Vagina (tissue), 2 donors: ENCODE measurements at places on chromosomes 13 and 19.

DNA sequence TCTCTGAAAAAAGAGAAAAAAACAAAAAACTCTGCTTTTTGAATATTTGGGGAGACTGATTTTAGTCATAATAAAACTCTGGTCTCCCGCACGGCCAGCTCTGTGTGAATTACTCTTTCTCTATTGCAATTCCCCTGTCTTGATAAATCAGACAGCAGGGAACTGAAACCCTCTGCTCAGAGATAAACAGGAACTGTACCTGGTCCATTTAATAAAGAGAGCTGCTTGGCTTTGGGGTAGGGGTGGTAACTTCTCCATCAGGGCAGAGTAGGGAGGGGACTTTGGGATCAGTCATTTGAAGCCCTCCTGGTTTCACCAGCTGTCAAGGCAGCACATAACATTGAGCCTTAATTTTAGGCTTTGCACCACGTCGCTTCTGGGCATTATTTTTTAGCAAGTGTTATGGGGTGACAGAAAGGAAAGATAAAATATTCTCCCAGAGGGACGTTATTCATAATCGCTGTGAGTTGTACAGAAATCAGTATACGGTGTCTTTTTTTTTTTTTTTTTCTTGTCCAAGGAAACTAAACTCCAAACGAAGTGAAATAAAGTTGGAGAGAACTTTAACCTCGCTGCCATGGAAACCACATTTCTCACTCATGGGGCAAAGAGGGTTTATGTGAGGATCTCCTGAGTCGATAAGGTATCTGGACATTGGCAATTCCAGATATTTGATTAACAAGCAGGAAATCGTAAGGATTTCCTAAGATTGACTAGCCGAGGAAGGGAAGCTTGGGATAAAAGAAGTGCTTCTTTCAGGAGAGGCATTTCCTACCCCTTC is 99.0 kb upstream of the MRI1 start:
- DNase-seq: no peak

DNA sequence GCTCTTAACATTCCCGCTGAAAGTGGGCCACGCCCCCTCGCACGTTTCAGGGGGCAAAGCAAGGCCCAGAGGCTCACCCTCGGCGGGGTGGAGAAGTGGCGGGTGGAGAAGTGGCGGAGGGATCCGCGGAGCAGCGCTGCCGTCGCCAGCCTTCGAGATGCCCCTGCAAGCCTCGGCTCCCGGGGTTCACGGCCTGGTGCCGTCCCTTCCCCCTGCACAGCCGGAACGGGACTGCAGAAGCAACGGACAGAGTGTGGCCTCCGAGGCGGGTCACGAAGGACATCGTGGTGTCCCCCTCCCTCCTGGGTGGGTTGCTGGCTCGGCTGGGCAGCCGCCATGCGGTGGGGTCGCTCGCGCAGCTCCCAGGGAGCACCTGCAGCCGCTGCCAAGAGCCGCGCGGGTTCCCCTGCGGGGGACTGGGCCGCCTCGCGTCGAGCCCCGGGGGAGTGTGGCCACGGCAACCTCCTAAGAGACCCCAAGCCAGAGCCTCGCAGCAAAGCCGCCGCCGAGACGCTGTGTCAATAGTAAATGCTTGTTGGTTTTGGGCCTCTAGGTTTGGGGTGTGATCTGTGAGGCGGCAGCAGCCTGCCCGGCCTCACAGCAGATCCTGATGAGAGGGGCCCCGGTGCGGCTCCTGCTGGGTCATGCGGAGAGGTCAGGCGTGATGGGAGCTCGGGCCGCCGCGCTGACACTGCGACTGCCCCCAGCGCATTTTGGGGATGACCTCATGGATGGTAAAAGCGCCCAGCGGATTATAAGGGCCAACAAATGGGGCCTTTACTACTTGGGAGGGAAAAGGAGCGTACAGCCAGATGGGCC is 5.5 kb downstream of the TPGS1 start:
- DNase-seq: no peak

GRCh38 chr19:46453661-46454060 is 17.7 kb downstream of the PNMA8A start:
- no peak for DNase-seq

DNA sequence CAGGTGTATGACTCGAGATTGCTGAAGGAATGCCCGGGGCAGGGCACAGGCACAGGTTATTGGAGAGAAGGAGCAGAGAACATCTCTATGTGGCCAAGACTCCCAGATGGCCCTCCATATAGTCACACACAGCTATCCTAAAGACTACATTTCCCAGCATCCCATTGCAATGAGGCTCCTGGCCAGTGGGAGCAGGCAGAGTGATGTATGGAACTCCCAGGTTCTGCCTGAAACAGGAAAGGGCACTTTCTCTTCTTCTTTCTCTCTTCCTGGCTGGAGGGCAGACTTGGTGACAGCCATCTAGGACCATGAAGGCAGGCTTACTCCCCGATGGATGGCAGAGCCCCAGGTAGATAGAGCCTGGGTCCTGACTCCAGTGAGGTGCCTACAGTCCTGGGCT is 13.5 kb downstream of the PPP1R13L start:
- DNase-seq: no peak

- DNase-seq: no peak
Measured at GRCh38 chr13:21637296-21637695, 33.3 kb upstream of the MICU2 start.

DNA sequence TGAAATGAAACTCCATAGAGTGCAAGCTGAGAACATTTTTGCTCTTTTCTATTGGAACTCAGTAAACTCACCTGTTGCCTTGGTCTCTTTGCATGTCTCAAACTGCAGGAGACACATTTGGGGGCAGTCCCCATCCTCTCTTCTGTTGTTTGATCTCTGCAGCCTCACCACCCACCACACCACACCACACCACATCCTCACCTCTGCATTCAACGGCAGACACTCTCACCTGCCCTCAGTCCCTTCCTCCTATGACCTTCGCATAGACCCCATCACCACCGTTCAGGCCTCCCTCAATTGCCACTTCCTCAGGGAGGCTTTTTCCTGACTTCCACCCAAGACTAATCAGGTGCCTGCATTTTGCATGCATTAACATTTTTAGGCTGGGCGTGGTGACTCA is 14.4 kb upstream of the TPM4 start:
- DNase-seq: no peak

GRCh38 chr19:40283414-40284250 is 1.5 kb downstream of the AKT2 start:
- no peak for DNase-seq

GRCh38 chr13:111247552-111247951 is 72.9 kb upstream of the TEX29 start:
- DNase-seq: no peak

DNA sequence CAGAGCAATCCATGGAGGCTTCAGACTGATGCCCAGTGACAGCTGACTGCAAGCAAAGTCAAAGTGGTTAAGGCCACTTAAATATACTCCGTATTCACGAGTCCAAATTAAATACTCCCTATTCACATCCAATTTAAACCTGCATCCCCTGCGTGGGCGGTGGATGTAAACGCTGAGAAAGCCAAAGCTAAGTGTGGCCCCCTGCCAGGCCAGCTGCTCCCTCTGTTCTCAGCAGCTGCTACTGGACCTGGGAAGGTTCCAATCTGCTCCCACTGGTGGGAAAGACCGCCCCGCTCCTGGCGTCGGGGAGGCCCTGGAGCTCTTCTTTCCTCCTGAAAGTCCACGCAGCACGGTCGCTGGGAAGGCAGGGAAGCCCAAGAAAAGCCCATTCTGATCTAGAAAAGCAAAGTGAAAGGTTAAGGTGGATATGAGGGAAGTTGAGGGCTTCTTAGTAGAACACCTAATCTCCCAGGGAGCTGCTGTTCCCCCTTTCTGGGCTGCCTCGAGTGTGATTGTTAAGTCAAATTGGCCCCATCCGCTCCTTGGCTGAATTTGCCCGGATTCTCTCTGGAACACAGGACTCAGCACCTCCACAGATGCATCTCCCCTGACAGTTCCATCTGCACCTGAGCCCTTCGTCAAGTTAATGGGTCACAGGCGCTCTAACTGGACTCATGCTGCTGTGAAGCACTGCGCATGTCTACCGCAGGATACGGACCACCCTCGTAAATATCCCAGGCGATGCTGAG is 205.5 kb downstream of the USP12 start:
- DNase-seq: no peak

GRCh38 chr19:35608251-35608650 is 4.3 kb upstream of the HAUS5 start:
- DNase-seq: no peak

DNA sequence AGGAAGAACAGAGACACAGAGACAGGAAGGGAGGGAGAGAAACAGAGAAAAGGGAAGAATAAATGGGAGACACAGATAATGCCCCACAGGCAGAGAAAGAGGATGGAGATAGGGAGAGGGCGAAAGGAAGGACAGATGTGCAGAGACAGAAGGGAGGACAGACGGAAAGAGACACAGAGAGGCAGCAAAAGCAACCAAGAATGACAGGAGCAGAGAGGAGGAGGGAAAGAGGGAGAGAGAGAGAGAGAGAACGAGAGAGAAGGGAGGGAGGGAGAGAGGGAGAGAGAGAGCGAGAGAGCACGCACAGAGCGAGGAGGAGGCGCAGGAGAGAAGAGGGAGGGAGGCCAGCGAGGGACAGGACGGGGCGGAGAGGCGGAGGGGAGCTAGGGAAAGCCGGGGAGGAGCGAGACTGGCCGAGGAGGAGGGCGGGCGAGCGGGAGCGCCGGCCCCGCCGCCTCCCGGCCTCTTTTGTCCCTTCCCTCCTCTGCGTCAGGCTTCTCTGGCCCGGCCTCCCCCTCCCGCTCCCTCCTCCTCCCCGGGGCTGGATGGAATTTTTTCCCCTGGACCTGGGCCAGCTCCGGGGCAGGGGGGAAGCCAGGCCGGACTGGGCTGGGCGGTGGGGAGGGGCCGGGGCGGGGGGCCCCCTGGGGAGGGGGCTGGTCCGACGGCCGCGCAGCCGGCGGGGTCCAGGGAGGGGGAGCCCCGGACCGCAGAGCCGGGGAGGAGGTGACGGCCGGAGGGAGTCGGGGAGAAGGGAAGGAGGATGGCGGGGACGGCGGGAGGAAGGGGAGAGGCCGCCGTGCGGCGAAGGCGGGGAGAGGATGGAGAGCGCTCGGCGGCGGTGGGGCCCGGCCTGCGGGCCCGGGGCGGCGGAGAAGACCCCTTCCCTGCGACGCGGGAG is 4.2 kb upstream of the SPACA6 start:
- DNase-seq: no peak

- DNase-seq: no peak
Measured at GRCh38 chr13:74687442-74688182, 553.4 kb upstream of the KLF12 start.
